ENCODE measurements at places on chromosomes 16 and 17.

GRCh38 chr16:20871941-20872815 lies 28.0 kb downstream of the DCUN1D3 start:
- DNase-seq: no peak

- no peak for DNase-seq
Measured at GRCh38 chr17:10155371-10156076, 42.9 kb downstream of the GAS7 start.

GRCh38 chr16:11794996-11795886 lies 1.8 kb downstream of the ZC3H7A start:
- no peak for DNase-seq

DNA sequence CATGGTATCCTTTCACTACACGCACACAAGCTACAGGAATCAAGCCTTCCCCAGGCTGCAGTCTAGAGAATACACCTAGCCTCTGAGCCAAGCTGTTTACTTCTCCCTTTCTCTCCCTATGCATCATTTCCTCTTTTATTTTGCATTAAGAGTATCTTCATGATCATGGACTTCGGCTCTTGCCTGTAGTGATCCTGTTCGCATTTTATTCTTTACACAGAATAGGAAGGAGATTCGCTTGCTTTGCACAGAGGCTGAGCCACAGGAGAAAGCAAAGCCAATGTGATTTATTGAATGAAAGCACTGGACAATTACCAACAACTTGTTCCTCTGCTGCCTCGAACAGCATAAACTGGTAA lies 172.7 kb downstream of the ANKFN1 start:
- no peak for DNase-seq

DNA sequence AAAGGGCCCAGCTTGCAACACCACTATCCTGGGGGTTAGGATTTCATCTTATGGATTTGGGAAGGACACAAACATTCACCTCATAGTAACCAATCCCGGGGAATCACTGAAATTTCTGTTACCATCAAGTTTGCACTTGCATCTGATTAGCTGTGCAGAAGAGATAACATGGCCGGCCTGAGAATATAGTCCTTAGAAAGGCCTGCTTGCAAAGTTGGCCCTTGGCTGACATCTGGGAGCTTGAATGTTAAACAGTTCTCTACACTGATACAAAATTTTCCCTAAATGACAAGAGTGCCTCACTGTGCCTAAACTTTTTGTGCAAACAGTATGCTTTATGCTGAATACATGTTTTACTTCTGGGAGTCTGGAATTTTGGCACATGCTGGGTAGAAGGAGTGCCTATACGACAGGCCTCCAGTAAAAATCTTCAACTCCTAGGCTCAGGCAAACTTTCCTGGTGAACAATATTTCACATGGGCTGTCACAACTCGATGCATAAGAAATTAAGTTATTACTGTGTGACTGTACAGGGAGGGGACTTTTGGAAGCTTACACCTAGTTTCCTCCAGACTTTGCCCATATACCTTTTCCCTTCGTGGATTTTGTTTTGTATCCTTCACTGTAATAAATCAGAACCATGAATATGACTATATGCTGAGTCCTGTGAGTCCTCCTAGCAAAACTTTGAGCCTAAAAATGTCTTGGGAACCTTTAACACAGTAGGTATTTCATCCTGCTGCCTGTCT lies 31.3 kb downstream of the TBC1D3B start:
- DNase-seq: no peak

DNA sequence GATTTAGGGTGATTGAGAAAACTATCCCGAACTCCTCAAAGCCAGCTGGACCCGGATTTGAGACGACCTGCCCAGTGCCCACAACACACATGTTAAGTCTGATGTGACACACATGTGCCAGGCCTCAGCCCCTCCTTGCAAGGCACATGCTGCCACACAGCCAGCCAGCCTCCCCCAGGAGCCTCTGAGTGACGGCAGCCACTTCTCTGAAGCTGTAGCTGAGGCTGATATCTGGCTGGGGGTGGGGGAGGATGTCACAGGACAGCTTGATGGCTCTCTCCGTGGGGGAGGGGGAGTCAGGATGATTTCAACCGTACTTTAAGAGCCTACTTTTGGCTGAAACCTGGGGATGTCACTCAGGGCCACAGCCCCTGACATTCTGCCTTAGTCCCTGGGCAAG lies 40.9 kb downstream of the SRCIN1 start:
- DNase-seq: peak; percentile 28

DNA sequence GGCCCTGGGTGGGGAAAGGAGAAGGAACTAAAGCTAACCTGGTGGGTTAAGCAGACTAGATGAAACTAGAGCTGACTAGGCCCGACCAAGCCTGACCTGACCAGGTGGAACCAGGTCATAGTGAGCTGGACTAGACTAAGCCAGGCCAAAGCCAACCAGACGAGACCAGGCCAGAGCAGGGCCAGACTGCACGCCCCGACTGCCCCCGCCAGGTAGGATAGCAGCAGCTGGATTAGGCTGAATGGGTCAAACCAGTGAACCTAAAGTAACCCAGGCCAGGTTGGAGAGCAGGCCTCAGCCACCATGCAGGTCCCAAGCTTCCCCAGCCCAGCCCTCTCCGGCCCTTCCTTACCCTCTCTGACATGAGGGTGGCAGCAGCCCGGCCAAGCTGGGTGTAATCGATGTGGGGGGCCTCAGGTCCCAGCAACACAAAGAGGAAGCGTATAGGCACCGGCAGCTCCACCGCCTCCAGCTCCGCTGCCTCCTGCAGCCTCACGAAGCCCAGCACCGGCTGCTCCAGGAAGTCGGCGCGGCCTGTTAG lies 9.1 kb downstream of the SLC4A1 start:
- DNase-seq: no peak

GRCh38 chr17:36151891-36152638 lies 24.4 kb downstream of the TBC1D3B start:
- no peak for DNase-seq

DNA sequence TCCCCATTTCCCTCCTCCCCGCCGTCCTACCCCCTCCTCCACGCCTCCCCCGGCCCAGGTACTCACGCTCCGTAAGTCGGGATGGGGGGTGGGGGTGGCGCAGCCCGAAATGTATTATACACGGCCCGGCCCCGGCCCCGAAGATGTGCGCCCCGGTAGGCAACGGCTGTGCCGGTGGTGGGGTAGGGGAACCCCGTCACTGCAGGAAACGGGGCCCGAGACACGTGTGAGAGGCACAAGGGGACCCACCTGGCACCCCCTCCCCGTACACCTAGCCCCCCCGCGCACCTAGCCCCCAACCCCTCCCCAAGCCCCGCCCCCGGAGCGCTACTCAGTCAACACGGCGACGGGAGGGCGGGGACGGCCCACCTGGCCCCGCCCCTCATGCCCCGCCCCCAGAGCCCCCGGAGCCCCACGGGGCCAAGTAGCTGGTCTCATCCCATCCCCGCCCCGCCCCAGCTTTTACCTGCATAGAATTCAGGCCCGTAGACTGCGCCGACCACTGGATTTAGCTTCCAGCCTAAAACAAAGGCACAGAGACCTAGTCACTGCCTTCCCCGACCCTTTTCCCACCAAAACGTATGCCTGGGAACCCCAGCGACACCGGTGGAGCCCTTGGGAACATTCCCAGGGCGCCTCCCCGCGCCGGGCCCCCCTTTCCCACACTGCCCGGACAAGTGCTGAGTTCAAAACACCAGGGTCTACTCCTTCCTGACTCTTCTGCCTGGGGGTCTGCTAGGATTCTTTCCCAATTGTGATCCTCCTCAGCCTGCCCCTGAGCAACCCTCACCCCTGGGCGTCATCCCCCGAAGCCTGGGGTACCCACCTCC lies 22.8 kb downstream of the ENGASE start:
- no peak for DNase-seq

Data from NCI-H1417 (cell line).